ENCODE measurements at places on chromosomes 1 and 21.
A peak's percentile ranks its signal among the peaks of the same experiment; 100 is the strongest.

- no peak for DNase-seq
These were observed 145.3 kb upstream of the ADAMTS5 start for GRCh38 chr21:27112186-27112585.

DNA sequence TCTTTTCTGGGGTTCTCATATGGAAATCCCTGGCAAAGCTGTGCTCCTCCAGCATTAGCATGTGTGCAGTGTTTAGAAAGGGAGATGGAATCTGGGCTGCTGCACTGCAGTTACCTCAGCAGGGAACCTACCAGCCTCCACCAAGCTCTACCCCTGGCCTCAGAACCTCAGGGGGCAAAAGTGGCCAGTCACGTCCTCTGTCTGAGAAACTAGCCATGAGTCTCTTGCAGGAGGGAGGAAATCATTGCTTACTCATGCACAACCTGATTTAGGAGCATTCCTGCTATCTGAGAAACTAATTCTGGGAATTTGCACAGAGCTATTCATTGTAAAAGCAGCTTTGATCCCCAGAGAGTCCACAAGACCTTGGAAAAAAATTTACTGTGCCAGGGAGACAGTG lies 80.6 kb upstream of the IPO9 start:
- no peak for DNase-seq

DNA sequence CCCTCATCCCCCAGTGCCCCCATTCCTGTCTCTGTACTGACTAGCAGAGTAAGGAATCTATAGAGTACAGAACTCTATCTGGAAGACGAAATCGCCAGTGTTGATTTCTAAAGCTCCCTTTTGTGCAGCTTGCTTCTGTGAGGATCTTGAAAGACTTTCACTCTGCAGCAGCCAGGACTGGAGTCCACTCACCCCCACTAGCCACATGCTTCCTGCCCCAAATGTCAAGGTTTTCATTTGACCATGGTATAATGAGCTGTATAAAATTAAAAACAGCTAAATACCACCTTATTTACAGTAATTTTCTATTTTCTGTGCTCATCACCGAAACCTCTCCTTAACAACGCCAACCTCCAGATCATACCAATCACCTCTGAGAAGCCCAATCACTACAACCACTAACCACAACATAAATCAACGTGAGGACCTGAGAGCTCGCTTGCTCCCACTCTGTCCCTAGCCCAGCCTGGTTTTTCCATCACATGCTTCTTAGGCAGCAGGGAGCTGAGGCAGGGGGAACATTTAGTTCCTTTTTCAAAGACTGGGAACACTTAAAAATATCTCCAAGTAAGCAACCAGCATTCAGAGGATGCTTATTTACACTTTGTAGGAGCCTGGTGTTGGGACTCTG lies 56.1 kb upstream of the IRF2BP2 start:
- no peak for DNase-seq

- no peak for DNase-seq
These were observed 48.6 kb downstream of the ITPKB start for GRCh38 chr1:226690460-226690982.

GRCh38 chr1:178060789-178061556 lies 32.9 kb upstream of the RASAL2 start:
- peak; percentile 71 for DNase-seq

DNA sequence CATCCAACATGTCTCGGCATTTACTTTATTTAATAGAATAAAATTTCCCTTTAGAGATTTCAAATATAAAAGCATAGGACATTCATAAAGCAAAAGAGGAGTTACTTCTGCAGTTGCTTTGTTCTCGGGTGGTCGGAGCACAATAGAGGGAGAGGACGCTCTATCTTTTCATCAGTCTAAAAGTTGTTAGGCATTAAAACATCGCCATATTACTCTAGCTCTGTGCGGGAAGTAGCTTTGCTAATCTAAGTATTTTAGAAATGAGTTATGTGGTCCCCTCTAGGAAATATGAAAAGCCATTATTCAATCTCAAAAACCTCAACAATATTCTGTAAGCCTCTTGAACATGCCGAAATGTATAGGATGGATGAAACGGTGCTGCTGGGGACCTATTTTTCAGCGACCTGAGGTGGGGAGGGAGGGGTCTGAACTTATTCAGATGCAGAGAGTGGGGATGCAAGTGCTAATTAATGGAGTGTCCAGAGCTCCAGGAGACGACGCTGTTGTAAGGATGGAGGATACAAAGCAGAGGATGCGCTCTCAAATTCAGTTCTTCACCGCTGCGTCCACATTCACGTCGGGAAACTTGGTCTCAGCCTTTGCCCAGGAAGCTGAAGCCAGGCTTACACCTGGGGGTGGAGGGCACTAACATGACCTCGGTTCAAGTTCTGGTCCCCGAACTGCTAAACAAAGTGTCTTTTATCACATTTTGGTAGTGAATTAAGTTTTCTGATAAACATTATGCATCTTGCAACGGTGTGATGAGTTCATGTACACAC lies 6.3 kb downstream of the CDKN2C start:
- DNase-seq: no peak

DNA sequence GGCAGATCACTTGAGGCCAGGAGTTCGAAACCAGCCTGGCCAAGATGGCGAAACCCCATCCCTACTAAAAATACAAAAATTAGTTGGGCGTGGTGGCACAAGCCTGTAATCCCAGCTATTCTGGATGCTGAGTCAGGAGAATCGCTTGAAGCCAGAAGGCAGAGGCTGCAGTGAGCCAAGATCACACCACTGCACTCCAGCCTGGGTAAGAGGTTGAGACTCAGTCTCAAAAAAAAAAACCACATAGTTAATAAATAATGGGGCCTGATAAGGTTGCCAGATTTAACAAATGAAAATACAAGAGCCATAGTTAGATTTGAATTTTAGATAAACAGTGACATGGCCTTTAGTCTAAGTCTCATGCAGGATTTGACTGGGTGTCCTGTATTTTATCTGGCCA lies 175.7 kb downstream of the ZZZ3 start:
- DNase-seq: no peak

DNA sequence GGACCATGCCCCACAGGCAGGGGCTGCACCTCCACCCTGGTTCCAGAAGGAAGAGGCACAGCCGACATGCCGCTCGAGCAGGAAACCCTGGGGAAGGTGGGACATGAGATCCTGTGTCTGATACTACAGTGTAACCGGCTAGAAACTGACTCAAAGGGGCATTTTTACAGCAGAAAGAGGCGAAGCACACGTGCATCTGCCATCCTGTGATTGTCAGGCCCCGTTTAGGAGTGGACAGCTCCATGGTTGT lies 62.7 kb downstream of the SIK1 start:
- DNase-seq: no peak

GRCh38 chr21:38661889-38662568 lies 143.7 kb upstream of the ETS2 start:
- DNase-seq: no peak

GRCh38 chr1:111943066-111943465 lies 46.4 kb downstream of the KCND3 start:
- no peak for DNase-seq

GRCh38 chr1:209505044-209505443 lies 78.5 kb upstream of the CAMK1G start:
- DNase-seq: no peak

DNA sequence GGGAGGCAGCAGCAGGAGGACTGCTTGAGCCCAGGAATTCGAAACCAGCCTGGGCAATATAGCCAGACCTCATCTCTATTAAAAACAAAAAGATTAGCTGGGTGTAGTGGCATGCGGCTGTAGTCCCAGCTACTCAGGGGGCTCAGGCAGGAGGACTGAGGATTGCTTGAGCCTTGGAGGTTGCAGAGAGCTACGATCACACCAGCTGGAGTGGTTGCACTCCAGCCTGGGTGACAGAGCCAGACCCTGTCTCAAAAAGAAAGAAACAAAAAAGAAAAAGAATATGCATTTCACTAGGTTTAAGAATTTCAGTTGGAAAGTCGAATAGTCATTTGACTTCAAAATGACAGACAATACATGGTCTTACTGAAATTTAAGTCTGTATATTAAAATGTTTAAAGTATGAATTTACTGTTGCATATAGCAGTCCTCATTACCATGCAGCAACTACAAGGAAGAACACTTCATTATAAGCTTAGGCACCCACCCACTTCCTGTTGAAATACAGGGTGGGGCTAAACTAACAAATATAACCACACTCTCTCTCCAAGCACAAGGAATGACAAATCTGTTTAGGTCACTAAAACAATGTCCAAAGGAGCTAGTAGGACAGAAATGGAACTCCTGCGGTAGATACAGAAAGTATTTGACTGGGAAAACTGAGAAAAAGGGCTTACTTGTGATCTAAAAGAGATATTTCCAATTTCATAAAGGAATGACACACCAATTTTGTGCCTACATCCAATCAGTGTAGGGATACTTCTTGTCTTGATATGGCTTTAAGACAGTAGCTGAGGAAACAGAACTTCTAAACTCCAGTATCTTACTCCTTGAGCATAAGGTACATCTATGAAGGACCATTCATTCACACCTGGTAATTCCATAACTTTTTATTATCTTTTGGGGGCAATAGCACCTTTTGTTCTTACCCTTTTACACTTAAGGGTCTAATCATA lies 44.1 kb downstream of the GPR3 start:
- DNase-seq: peak; percentile 59

DNA sequence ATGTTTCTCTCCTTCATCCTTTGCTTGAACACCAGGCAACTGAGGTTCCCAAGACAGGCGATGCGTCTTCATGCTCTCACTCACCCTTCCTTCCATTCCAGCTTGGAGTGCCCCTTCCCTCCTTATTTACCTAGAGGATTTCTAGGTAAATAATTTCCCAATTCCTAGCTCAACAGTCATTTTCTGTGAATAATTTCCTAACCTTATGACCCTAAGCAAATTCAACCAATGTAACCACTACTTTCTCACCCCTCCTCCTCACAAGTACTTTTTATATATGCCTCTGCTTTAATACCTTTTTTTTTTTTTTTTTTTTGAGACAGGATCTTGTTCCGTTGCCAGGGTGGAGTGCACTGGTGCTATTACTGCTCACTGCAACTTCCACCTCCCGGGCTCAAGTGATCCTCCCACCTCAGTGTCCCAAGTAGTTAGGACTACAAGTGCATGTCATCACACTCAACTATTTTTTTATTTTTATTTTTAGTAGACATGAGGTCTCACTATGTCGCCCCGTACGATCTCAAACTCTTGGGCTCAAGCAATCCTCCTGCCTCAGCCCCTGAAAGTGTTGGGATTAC lies 86.7 kb downstream of the USP24 start:
- no peak for DNase-seq

- DNase-seq: no peak
These were observed 23.9 kb upstream of the PTAFR start for GRCh38 chr1:28200234-28200873.

- DNase-seq: no peak
These were observed 236.6 kb downstream of the HHAT start for GRCh38 chr1:210565306-210565705.

DNA sequence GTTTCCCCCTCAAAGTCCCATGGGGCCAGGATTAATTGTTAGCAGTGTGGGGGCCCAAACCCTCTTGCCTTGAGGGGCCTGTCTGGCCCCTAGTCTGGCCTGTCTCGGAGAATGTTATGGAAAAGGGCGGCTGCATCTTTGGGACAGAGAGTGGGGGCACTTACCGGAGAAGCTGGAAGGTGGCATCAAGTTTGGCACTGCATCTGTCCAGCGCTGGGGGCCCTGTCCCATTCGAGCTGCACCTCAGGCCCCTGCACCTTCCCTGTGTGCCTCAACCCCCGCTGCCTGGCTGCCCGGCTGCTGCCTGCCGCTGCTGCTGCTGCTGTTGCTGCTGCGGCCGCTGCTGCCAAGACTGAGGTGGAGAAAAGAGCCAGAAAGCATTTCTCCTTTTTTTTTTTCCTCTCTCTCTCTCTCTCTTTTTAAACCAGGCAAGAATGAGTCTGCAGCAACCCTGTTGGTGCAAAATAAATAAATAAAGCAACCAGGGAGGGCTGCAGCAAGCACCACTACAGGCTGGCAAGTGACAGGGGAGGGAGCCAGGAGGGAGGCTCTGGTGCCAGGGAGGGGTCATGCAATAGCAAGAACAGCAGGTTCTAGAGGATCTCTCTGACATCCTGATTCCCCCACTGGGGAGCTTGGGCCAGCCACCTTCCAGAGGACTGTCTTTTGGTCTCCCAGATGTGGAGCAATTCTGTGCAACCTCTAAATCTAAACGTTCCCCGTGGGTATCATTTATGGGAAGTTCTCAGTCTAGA lies at the start of gene LINGO4:
TSS of gene LINGO4 (minus strand) at position 354 of the 755 bp plus-strand sequence. CDS start 2,715 bp downstream, outside the sequence.
- DNase-seq: no peak

GRCh38 chr21:30717105-30717504 lies 1.5 kb downstream of the KRTAP21-3 start:
- no peak for DNase-seq

- no peak for DNase-seq
These were observed 41.6 kb upstream of the GRHL3 start for GRCh38 chr1:24277420-24278169.

DNA sequence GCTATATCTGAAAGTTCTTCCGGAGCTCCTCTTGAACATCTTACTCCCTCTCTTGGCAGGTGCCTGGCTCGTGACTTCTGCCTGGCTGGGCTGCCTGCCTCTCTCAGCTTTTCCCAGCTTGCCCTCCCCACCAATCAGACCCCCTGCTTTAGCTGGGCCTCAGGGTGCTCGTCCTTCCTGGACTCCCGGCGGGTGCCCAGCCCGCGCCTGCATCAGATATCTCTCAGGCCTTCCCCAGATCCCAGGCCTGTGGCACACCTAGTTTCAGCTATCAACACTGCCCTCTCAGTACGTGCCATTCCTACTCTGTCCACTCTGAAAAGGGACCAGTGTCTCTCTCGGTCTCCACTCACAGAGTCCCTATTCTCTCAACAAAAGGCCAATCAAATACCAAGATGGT lies 96.5 kb upstream of the CLDN14 start:
- no peak for DNase-seq

GRCh38 chr1:31943546-31944184 lies 5.5 kb upstream of the PTP4A2 start:
- DNase-seq: peak; percentile 81

DNA sequence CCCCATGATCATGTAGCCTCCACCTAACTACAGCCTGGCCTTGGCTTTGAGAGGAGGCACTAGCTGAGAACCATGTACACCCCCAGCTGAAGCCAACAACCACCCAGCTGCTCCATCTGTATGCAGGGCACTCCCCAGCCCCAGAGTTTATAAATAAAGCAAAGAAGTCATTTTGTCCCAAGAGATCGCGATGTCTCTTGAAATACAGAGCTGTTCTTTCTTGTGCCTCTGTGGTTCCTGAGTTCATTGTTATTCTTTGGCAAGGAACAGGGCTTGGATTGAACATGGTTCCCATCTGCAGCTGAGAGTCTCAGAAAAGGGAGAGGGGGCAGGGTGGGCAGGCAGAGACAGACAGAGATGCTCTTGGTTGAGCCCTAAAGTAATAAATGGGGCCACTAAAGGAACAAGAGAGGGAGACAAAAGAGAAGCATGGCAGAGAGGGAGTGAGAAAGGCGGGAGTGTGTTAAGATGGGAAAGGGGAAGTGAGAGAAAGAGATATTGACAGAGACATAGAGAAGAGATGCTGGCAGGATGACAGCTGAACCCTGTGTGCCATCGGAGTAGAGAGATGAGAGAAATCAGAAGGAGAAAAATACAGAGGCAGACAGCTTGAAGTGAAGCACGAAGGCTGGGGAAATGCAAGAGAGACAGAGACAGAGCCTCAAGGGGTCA lies 63.3 kb downstream of the TNR start:
- no peak for DNase-seq

Measured in NB4 (cell line).